Myocyte (in vitro differentiated cells): ENCODE measurements at places on chromosomes 11 and 22.
A peak's percentile ranks its signal among the peaks of the same experiment; 100 is the strongest.

DNA sequence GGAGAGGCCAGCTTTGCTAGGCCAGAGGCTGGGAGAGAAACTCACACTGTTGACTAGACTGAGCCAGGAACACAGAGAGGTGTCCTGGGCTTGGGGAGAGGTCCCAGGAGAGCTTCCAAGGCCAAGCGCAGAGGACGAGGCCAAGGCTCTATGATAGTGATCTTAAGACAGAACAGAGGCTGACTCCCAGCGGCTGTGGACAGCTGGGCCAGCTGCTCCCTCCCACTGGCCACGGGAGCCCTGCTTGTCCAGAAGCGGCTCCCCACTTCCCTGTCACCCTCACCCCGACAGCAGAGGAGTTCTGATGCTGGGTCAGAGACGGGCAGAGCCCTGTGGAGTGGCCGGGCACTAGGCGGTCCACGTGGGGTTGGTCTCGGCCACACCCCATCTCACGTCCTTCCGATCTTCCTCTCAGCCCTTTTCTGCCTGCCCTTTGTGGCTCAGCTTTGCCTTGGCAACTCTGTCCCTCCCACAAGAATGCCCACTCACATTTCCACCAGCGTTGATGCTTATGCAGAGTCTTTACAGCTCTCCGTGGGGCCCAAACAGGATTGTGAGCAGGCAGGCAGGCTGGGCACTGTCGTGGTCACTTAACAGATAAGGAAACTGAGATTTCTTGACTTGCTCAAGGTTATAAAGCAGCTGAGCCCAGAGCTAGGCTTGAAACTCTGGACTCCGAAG is 68.2 kb downstream of the FBXO7 start:
- DNase-seq = no peak

DNA sequence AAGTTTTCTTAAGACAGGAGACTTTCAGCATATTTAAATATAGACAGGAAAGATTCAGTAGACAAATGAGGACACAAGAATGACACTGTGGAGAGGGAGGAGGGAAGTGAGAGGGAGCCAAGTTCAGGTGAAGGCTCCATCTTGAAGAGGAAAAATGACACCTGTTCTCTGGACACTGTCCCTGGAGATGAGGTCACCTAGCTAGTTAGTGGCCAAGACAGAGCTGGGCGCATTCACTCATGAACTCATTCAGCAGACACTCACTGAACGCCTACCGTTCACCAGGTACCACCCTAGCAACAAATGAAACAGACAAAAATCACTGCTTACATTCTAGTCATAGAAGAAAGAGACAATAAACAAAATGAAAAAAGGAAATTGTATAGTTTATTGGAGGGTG is 103.3 kb upstream of the PARVA start:
- DNase-seq = peak; percentile 5

- DNase-seq = peak; percentile 48
These were observed 24.0 kb downstream of the MIAT start for GRCh38 chr22:26681395-26681821.

GRCh38 chr11:77401486-77402217 is 72.2 kb downstream of the PAK1 start:
- no peak for DNase-seq

- DNase-seq = no peak
These were observed 37.6 kb upstream of the MTNR1B start for GRCh38 chr11:92931746-92932422.

- DNase-seq = no peak
These were observed 5.6 kb upstream of the MFNG start for GRCh38 chr22:37491559-37492427.

DNA sequence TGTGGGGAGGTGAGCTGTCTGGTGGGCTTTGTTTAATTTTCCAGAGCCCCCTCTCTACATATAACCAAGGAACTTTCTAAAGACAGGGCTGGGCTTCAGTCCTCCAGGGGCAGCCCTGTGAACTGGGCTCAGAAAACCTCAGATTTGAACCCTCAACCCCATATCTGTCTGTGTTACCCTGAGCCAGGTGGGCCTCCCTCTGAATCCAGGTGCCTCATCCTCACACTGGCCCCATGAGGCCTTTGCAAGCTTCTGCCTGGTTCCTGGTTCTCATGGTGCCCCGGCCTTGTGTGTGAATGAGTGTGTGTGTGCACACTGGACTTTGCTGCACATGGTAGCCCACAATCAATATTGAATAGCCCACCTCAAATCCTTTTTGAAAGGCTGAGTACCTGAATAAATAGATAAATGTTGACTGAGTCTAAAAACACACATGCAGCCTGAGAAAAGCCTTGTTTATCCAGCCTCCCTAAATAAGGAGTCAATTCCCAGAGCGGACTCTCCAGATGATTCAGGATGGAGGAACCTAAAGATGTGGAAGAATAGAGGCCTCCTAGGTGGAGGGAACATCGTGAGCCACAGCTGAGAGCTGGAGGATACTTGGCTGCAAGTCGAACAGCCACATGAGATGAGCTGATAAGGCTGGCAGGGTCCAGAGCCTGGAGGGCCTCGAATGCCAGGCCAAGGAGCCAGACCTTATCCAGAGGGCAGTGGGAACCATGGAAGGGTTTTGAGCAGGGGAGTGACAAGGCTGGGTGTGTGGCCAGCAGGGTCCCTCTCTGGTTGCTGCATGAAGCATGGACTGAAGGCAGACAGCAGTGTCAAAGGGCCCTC is 28.1 kb upstream of the P2RY2 start:
- no peak for DNase-seq

- DNase-seq = peak; percentile 75
These were observed 3.4 kb downstream of the CCDC89 start for GRCh38 chr11:85682330-85683305.

GRCh38 chr11:33778675-33779074 is 4.4 kb upstream of the FBXO3 start:
- DNase-seq = peak; percentile 47

DNA sequence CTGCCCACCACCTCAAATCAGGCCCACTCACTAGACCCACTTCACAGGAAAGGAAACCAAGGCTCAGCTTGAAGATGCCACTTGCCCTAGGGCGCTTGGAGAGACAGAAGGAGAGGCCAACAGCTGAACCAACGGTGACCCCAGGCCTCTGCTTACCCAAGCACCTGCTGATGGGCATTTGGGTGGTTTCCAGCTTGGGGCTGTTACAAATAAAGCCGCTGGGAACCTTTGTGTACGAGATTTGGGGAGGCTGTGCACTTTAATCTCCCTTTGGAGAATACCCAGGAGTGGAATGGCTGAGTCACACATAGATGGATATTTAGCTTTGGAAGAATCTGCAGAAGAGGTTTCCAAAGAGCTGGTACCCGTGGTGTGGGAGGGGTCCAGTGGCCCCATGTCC is 50.9 kb upstream of the LINC01488 start:
- DNase-seq = peak; percentile 92

DNA sequence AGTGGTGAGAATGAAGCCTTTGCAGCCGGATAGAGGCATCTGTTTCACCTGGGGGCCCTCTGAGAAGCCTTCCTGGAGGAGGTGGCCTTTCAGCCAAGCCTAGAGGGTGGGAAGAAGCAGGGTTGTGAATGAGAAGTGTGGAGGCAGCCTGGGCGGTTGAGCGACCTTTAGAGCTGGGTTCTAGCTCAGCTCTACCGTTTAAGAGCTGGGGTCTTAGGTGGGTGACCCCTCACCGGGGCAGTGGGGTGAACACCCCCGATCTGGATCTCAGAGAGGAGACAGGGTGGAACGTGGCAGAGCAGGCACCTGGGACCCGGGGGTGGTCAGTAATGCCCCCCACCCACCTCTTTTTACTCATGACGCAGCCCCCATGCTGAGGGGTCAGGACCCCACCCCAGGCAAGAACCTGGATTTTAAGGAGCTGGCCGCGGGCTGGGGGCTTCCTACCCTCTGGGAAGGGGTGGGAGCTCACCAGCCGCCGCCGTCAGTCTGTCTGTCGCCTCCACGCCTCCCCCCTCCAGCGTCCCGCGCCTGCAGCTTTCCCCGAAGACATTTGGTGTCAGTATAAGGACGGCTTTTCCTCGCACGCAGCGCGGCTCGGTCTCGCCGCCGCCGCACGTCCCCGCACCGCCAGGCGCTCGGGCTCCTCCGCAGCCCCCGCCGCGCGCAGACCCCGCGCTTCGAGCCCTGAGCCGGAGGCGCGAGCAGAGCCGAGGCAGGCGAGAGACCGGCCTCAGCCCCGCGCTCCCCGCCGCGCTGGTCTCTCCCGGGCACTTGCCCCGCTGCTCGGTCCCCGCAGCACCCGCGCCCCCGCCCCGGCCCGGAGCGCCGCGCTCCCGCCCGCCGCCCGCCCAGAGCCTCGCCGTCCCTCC is 13.3 kb upstream of the CACNA1I start:
- no peak for DNase-seq

- DNase-seq = no peak
These were observed 130.6 kb downstream of the WNT11 start for GRCh38 chr11:76075716-76076115.

GRCh38 chr11:35362521-35362980 is 56.8 kb downstream of the SLC1A2 start:
- no peak for DNase-seq

- DNase-seq = no peak
These were observed 23.0 kb downstream of the FDX1 start for GRCh38 chr11:110452720-110453119.

DNA sequence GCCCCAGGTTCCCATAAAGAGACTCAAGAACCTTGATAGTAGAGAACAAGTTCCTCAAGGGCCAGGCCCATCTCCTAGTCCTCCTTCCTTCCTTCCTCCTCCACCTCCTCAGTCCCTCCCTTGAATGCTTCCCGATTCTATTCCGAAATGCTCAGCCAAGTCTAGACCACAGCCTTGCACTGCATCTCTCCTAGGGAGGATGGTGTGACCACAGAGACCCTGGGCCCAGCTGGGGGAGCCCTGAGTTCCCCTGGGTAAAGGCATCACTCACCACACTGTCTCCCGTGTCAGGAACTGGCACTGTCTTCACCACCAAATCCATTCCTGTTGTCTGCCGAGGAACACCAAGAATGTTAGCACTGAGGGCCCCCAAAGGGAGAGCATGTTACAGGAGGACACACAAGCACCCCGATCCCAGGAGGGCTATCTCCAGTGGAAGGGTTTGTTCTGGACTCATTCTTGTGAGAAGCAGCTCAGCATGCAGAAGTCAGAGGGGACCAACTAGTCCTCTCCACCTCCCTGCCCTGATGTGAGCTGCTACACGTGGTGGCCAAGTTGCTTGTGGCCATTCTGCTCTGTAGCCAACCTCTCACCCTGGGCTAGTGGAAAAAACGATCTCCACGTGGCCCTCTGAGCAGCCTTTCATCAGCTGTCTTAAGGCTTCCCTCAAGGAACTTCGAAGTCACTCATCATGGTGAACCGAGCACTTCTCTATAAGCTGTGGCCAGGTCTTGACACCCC is 8.7 kb downstream of the IFT27 start:
- DNase-seq = no peak

GRCh38 chr11:133175103-133175502 is 357.2 kb downstream of the OPCML start:
- no peak for DNase-seq

GRCh38 chr22:46674906-46675305 is 54.7 kb downstream of the GRAMD4 start:
- DNase-seq = no peak

DNA sequence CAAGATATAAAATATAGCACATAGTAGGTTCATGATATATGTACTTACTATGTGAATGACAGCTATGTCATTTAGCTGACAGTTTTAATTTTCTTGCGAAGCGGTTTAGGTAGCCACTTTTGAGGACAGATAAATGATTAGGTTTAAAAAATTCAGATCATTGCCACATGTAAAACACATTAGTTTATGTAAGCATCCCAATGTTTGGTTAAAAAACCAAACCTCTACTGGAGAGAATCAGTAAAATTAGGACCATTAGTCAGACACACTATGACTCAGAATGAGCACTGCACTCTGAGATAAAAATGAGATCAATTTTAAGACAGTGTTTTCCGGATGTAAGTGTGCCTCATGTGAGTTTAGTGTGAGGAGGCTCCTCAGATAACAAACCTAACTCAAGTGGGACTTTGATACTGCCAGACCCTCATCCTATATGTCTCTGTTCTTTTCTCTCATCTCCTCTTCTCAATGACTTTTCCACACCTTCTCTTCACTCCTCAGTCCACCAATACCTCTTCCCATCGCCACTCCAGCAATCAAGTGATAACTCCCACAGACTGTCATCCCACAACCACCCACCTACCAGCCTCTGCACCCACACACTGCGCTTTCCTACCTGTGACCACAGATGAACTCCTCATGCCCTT is 6.8 kb upstream of the OR2AT4 start:
- no peak for DNase-seq

DNA sequence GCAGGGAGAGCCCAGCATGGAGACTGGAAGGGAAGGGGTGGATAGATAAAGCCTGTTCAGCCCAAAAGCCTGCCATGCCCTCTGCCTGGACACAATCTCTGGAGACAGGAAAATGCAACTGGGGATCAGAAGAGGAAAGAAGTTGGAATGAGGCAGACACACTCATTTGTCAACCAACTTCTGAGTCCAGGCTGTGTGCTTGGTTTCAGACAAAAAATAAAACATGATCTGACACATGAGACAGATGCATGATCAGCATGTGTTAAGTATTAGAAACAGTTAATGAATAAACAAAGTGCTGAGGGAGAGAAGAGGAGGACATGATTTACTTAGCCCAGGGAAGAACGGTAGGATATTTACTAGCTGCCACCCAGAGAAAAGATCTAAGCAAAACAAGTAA is 839 bp downstream of the LRRN4CL start:
- peak; percentile 43 for DNase-seq

- DNase-seq = peak; percentile 22
These were observed 76.4 kb downstream of the GGTLC2 start for GRCh38 chr22:22720724-22721261.

- DNase-seq = peak; percentile 63
These were observed 935 bp downstream of the QSER1 start for GRCh38 chr11:32893343-32894148.

- DNase-seq = no peak
These were observed 7.2 kb downstream of the ARHGEF12 start for GRCh38 chr11:120343429-120343828.

DNA sequence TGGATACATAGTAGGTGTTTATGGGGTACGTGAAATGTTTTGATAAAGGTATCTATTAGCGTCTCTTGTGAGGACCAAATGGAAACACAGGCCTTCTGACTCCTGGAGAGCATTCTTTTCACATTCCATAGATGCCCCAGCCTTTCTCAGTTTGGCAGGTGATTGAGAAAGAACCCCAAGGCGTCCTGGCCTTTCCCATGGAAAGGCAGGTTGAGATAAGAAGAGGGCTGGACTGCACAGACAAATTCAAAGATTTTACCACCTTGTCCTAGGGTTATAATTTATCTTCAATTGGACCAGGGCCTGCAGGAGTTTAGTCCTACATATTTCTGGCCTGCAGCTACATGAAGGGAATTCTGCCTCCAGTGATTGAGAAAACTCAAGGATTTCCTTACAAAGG is 661 bp upstream of the OLFML1 start:
- no peak for DNase-seq

- no peak for DNase-seq
These were observed 8.9 kb upstream of the SEPTIN5 start for GRCh38 chr22:19705181-19705934.
